ENCODE measurements at places on chromosomes 2 and 18.

- DNase-seq, result no peak
Measured at GRCh38 chr2:58215429-58215828, 25.7 kb downstream of the FANCL start.

DNA sequence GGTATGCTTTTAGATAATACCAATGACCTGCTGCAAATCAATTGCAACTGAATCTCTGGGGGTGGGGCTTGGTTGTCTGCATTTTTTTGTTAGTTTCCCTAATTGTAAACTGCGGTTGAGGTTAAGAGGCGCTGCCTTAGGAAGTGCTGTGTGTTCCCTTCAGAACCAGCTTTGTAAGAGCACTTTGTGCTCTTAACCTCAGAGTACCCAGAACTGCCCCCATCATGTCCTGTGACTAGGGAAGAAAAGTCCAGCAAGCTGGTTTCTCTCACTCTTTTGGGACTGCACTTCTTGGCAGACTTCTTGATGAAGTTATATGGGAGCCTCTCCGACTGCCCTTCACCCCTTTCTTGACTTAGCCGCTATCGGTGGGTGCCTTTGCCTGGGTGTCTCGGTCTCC, 245.5 kb upstream of the CXCR4 start:
- no peak for DNase-seq

DNA sequence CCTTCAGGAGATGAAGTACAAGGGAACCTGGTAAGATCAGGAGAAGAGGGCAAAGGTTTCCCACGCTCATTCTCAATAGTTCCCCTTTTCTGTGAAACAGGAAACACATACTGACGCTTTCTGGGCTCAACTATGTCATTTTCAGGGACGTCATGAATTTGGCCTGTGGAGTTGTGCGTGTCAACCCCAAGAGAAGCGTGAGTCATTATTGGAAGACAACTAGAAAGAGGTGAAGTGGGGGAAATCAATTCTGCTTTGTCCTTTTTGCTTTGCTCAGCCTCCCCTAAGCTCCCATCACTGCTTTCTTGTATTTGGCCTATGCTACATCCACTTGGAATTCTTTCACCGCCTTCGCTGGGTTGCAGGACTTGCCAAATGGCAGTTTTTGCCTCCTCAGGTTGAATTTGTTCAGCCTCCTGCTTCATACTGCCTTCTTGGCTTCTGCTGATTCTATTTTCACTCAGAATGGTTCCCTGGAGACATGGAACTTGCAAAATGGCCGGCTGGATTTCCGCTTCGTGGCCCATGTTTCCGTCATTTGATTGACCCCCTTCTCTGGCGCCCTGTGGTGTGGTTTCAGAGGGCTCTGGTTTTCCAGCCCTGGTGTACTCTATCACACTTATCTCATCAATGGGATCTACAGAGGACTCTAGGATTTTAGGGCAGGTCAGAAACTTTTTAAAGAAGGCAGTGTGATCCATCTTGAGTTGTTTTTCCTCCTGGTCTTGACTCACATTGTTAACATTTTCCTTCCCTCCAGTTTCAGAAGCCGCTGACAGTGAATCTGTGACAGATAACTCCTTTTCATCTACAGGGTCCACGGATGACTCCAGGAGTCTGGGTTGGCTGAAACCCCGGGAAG, 93.3 kb downstream of the ALPK2 start:
- DNase-seq, result no peak

- no peak for DNase-seq
Measured at GRCh38 chr2:161676902-161677496, 52.8 kb downstream of the SLC4A10 start.

- no peak for DNase-seq
Measured at GRCh38 chr18:76363436-76364120, 131.5 kb downstream of the ZNF516 start.

- peak; percentile 63 for DNase-seq
Measured at GRCh38 chr2:111702119-111702803, 181.7 kb downstream of the ANAPC1 start.

DNA sequence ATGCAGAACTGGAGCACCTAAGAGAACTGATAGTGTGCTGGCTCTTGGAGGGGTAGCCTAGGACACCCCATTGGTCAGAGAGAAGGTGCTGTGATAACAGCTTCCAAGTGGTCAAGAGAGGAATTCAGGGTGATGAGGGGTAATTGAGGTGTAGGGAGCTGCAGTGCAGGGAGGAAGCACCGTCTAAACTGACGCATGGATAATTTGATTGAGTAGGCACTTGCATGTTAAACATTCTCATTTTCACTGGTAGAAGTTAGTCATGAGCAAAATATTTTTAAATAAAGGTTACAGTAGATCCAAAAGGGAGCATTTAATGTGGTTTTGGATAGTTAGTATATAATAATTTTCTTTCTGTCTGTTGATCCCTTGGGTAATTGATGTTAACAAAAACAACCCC, 155.1 kb upstream of the TCF4 start:
- DNase-seq, result no peak

- DNase-seq, result no peak
Measured at GRCh38 chr2:121895723-121896571, 140.5 kb downstream of the TSN start.

- DNase-seq, result peak; percentile 41
Measured at GRCh38 chr2:131154071-131154531, 49.0 kb downstream of the PLEKHB2 start.

DNA sequence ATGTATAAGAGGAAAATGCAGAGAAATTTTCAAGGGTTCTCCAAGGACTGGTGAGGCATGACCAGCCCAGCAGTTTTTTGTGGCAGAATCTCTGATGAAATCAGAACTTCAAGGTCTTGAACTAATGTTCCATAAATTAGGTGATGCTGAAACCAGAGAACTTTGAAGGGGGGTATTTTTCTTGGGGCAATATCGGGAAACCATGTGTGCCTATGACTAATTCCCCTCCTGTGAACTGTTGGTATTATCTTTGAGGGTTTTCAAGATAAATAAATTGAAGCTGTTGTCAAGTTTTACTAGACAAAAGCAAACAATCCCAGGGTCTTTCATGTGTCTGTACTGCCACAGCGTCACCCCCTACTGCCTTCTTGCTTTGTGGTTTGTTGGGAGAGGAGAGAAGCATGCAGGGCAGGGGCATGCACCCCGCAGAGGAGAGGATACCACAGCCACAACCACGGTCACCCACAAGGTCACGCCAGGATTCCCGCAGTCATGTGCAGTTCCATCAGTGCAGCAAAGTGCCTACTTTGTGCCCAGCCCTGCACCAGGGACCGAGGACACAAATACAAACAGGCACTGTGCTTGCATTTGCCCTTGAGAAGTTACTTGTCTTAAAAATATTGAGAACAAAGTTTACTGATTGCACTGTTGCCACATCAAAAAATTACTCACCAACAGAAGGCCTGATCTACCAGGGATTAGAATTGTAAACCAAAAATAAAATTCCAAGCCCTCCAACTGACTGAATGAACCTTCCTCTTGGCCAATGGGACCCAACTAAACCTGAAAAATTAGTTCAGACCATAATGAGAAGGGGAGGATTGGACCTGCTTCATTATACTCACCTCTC, 413.3 kb upstream of the TRIB2 start:
- no peak for DNase-seq

DNA sequence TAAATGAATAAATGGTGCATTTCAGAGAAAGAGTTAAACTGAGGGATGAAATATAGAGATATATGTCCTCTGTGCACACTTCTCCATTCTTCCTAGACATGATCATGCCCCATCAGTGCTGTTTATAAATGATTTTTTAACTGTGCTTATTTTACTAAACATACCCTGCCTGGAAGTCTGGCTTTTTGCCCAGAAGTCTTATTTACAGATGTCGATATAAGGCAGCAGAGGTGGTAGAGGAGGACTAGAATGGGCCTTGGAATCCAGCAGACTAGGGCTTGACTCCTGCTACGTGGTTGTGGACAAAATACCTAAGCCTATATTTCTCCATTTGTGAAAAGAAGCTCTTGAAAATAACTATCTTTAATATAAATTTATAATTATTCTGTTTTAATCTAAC, 355.5 kb downstream of the RAD51AP2 start:
- DNase-seq, result no peak

DNA sequence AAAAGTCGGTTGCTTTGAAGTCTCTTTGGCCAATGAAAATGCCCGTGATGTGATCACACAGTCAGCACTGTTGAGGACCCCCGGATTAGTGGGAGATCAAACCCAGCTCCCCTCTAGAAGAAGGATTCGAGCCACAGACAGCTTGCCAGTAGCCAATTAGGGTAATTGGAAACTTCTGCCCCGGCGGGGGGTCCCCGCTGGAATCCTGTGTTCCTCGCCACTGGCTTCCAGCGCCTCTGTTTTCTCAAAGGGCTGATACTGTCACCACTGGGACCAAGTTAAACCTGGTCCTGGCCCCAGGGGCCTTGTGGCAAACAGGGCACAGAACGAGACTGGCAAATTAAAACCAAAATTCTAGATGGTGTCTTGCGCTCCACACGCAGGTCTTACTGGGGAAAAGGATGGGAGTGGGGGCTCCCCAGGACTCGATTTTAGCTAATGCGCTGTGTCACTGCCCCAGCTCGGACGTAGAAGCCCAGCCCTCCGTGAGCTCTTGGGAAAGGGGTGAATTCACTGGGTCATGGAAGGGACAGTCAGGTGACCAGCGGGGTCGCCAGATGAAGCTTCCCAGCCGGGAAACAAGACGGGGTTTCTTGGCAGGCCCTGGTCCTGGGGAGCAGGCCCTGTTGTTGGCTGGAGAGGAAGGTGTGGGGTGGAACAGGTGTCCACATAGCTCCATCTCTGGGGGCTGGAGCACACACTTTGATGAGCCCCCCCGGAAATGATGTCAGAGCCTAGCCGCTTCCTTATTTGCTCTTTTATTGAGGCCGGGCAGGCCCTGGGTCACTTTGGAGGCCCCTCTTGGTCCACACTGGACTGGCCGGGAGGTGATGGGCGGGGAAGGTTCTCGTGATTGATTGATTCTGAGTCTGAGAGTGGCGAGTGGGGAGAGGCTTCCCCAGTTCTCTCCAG, 90.2 kb downstream of the SMAD7 start:
- DNase-seq, result no peak

- no peak for DNase-seq
Measured at GRCh38 chr2:177262092-177262491, 2.4 kb downstream of the NFE2L2 start.

DNA sequence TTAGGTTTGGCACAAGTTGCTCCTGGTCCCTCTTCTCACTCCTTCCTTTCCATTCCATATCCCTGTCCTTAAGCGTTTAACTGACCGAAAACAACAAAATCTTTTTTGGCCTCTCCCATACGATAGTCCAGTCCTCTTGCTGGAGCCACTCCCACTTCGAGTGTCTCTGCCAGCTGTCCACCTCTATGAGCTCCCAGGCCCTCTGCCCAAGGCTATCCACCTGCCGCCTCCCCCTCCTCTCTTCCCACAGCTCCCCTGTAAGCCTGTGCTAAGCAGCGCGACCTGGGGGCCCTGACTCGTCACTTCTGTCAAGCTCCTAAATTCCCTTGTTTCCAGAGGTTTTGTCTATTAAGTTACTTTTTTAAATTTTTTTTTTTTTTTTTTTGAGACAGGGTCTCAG, 47.0 kb upstream of the FOSL2 start:
- DNase-seq, result no peak
